ENCODE measurements at places on chromosomes 13 and 19. TPM values are rescaled to one million over a fixed set of nuclear protein-coding genes. Genes with fewer than 3 reads are reported as not detected.

The SHISA7 gene
- total RNA-seq: 0.17 TPM

The CEACAM8 gene
- not detected for total RNA-seq

The CCDC61 gene
- total RNA-seq: 10.1 TPM

The NPAS1 gene
- 0.63 TPM for total RNA-seq

The EDNRB gene
- total RNA-seq: 0.36 TPM

The ZNF579 gene
- total RNA-seq: 10.0 TPM

The B3GNT3 gene
- 17.3 TPM for total RNA-seq
